ENCODE measurements at places on chromosomes 16 and 17. TPM values are rescaled to one million over a fixed set of nuclear protein-coding genes. Genes with fewer than 3 reads are reported as not detected.

TLCD1 gene
- 6.6 TPM for total RNA-seq

SLC52A1 gene
- 0.66 TPM for total RNA-seq

GRB7 gene
- total RNA-seq = under 0.01 TPM

GPR179 gene
- under 0.01 TPM for total RNA-seq

UNK gene
- total RNA-seq = 11.3 TPM

GPR139 gene
- not detected for total RNA-seq

TBC1D3 gene
- not detected for total RNA-seq

TLCD3B gene
- not detected for total RNA-seq

BCL6B gene
- 0.50 TPM for total RNA-seq

CDH15 gene
- 0.99 TPM for total RNA-seq

KRTAP1-1 gene
- total RNA-seq = not detected

EFNB3 gene
- total RNA-seq = 0.26 TPM

NPW gene
- 0.99 TPM for total RNA-seq

EPX gene
- not detected for total RNA-seq

ATP2A3 gene
- 12.4 TPM for total RNA-seq

TNFRSF13B gene
- not detected for total RNA-seq

KCNJ16 gene
- not detected for total RNA-seq

ZSCAN10 gene
- total RNA-seq = not detected

TP53TG3D gene
- total RNA-seq = 1.5 TPM

TOB1 gene
- 10.3 TPM for total RNA-seq

TIMM22 gene
- 13.4 TPM for total RNA-seq

STX8 gene
- 120 TPM for total RNA-seq
